ENCODE measurements at places on chromosomes 11 and 22.
A peak's percentile ranks its signal among the peaks of the same experiment; 100 is the strongest.

DNA sequence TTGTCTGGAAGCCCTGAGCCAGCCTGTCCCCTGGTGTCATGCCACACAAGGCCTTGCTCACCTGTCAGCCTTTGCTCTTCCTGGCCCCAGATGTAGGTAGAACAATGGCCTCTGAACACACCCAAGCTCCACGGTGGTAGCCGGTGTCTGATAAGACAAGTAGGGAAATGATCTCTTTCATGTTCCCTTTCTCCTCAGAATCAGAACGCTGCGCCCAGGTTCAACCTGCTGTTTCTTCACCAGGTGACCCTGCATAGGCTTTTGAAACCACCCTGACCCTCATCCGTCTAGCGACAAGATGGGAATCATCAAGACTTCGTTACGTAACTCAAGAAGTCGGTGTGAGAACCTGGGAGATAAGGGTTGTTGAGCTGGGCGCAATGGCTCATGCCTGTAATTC is 28.7 kb upstream of the YWHAH start:
- no peak for DNase-seq

- DNase-seq: no peak
Observed at GRCh38 chr11:122900587-122901202, 18.1 kb downstream of the JHY start.

- DNase-seq: no peak
Observed at GRCh38 chr22:46329616-46330015, 5.9 kb upstream of the TRMU start.

GRCh38 chr22:39349967-39350726 is at the start of gene SYNGR1:
SYNGR1 (plus strand) TSS chr22:39349991; CDS start chr22:39350011, 20 bp downstream.
- DNase-seq: peak; percentile 44

- DNase-seq: no peak
Observed at GRCh38 chr22:41672780-41673509, 15.7 kb downstream of the SNU13 start.

GRCh38 chr22:43292630-43293018 is 50.5 kb downstream of the SCUBE1 start:
- DNase-seq: no peak

DNA sequence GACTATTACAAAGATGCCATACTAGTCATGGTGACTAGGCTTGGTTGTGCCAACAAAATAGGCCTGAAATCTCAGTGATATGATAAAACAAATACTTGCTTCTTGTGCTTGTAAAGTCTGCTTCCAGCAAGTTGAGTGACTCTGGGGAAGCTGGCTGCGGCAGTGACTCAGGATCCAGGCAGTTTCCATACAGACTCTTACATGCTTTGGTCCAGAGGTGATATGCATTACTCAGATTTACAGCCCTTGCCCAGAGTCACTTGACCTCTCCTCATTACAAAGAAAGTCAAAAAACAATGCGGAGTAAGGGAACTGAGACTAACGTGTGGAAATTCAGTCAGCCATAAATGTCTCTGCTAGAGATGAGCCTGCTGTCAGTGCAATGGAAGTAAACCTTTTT is 387.5 kb downstream of the KCNA4 start:
- no peak for DNase-seq

DNA sequence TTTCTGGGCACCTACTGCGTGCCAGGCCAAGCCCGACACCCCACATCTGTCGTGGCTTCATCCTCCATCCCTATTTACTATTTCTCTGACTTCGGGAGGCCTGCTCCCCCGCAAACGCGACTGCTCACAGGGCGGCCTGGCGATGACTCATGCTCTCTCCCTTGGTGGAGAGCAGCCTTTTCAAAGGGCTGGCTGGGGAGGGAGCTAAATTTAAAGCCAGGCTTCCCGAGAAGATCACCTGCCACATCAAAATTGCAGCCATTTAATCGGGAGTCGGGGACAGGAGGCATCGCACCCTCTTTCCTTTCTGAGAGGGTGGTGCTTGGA is 24.9 kb upstream of the SHISAL1 start:
- peak; percentile 85 for DNase-seq

- DNase-seq: peak; percentile 88
Observed at GRCh38 chr11:10329935-10330334, 25.1 kb downstream of the ADM start.

- no peak for DNase-seq
Observed at GRCh38 chr11:2390091-2390724, 10.3 kb upstream of the TSSC4 start.

GRCh38 chr11:45100339-45100738 is 46.1 kb upstream of the PRDM11 start:
- DNase-seq: peak; percentile 27

- DNase-seq: no peak
Observed at GRCh38 chr11:18005376-18006129, 7.3 kb downstream of the SERGEF start.

DNA sequence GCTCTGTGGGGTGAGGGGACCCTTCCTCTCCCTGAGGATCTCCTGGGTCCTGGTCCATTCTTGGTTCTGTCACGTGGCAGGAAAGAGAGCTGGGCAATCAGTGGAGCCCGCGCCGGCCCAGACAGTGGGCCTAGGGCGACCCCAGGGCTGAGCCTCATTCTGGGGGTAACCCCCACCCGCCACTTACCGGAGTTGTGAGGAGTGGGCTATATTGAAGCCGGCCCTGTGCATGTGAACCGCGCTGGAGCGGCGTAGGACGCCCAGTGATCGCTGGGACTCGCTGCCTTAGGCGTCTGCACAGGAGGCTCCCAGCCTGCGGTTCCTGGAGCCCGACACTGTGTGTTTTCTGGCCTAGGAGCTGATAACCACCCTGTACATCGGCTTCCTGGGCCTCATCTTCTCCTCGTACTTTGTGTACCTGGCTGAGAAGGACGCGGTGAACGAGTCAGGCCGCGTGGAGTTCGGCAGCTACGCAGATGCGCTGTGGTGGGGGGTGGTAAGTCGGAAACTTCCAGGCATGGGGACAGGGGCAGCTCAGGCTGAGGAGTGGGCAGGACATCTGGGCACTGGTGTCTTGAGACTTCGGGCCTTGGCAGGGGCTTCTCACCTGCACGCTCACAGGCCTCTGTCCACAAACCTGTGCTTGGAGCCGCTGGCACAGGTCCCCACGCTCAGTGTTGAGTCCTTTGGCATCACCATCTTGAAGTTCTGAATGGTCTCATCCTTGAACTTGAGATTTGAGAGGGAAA is 127.1 kb downstream of the KCNQ1OT1 start:
- no peak for DNase-seq

GRCh38 chr11:72614381-72614780 is 59.8 kb downstream of the PDE2A start:
- no peak for DNase-seq

GRCh38 chr22:20260071-20260765 is 7.9 kb downstream of the RTN4R start:
- no peak for DNase-seq

Measured in foreskin fibroblast (primary cell).